ENCODE measurements at places on chromosomes 12 and 14.

- no peak for DNase-seq
Measured at GRCh38 chr14:89129570-89129969, 287.5 kb downstream of the FOXN3 start.

DNA sequence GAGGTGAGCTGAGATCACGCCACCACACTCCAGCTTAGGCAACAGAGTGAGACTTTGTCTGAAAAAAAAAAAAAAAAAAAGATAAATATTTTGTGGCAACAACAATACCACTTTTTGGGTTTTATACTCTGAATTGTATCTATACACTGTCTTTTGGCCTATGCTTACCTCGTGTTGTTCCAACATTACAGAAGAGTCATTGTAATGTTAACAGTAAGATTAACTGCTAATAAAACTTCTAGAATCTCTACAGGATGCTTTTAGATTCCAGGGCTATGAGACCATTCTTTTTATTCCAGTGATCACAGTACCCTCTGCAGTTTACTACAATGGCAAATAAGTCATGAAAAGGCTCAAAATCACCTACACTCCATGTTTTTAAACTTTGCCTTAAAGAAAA is 11.6 kb downstream of the IFT81 start:
- no peak for DNase-seq

DNA sequence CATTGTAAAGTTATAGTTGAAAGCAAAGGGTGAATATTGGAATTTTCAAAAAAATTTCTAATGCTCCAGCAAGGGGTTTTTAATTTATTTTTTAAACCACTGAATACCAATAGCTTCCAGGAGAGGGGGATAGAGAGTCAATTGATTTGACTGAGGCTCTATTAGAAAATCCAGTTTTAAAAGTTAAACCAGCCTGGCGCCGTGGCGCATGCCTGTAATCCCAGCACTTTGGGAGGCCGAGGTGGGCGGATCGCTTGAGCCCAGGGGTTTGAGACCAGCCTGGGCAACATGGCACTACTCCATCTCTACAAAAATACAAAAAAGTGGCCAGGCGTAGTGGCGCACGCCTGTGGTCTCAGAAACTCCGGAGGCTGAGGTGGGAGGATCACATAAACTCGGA is 150.1 kb downstream of the SLC38A4 start:
- no peak for DNase-seq

GRCh38 chr12:3777206-3777809 is 24.4 kb upstream of the CRACR2A start:
- DNase-seq, result peak; percentile 23

GRCh38 chr14:43165651-43166050 is 1341.4 kb downstream of the FSCB start:
- no peak for DNase-seq

DNA sequence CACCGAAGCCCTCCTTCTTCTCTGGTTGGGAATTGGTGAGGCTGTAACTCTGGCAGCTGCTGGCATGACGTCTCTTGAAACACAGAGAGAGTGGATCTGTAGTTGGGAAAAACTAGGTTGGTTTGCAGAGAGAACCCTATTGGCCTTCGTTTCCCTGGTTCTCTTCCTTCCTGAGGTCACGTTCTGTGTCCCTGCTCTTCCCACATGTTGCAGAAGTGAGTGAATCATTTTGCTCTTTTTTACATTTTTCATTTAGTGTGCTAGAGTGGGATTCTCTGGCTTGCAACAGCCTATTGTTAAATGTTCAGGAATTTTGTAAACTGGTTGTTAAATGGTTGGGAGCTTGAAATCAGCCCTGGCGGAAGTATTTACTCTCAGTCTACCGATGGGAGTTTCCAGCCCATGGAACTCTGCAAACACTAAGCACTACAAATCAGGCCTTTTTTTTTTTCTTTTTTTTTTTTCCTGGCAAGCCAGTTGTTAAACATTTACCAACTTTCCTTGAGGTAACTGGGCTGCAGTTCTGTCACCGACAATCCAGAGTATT is 26.8 kb upstream of the CKAP4 start:
- no peak for DNase-seq

GRCh38 chr14:38735005-38735404 is 368.0 kb downstream of the SEC23A start:
- no peak for DNase-seq

GRCh38 chr12:103880299-103881142 is 39.5 kb upstream of the NT5DC3 start:
- peak; percentile 62 for DNase-seq

- DNase-seq, result no peak
Measured at GRCh38 chr12:64667793-64668192, 57.5 kb downstream of the RASSF3 start.

GRCh38 chr12:40819436-40820108 is 127.3 kb downstream of the CNTN1 start:
- no peak for DNase-seq

DNA sequence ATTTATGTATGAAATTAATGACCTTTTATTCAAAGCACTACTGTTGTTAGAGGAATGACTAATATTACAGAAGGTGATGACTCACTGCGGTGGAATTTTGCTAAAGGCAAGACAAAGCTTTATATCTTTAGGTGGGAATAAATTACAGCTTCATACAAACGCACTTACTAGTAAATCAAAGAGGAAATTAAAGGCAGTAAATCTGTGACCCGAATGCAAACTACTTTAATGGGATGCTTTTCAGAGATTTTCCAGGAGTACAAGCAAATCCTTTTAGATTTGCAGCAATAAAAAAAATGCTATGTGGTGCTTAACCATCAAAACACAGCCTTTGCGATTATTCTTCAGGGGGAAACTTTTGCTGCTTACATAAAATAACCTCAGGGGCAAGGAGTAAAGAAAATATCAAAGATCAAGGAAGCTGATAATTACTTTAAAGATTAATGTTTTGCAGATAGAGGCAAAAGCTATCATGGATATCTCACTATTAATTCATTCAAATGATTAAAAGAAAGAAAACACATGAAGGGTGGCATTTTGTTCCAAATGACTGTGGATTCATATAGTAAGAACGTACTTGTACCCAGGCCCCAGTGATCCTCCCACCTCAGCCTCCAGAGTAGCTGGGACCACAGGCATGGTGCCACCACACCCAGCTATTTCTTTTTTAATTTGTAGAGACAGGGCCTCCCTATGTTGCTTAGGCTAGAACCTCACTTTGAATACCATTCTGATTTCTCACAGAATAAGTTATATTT is 98.9 kb downstream of the DENND5B start:
- no peak for DNase-seq

DNA sequence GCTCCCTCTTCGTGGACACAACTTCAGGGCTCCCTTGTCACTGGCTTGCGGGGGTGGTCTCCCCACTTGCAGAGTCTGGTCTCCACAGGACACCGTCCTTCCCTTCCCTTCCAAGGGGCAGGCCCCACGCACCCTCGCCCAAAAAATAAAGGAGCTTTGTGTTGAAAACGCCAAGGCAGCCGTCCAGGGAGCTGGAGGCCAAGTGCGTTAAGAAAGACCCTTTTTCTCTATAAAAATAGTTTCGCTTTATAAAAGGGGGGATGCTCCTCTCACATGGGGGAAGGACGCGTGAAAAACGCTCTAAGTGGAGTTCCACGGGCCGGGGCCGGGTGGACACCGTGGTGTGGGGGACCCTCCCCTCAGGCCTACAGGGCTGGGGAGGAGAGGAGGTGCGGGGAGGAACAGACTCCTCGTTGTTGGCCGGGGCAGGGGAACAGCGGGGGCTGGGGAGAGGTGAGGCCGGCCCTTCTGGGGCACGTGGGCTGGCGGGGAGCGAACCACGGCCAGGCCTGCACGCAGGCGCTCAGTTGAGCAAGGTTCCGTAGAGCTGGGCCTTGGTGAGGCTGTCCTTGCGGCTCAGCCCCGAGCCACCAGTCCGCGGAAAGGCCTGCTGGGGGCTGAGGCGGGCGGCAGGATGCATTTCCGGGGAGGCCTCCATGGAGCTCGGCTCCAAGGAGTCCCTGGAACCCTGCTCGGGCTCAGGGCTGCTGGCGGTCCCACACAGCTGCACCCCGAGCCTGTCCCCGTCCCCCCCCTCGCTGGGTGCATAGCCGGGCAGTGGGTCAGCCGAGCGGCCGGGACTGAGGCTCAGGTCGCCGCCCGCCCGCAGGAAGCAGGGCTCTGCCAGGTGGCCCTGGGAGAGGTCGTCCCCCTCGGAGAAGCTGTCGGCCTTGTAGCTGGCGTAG is 49.5 kb downstream of the BEGAIN start:
- DNase-seq, result peak; percentile 0

- peak; percentile 61 for DNase-seq
Measured at GRCh38 chr12:112419297-112420133, 768 bp downstream of the PTPN11 start.

DNA sequence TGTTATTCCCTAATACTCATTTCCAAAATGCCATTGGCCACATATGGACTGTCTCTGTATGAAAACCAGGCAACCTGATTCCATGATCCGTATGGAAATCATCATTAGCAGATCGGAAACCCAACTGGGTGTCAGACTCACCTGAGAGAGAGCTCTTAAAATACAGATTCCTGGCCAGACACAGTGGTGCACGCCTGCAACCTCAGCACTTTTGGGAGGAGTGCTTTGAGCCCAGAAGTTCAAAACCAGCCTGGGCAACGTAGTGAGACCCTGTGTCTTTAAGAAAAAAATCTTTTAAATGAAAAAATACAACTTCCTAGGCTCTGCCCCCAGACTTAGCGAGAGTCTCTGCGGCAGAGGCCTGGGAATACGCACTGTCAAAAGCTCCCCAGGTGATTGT is 37.4 kb downstream of the PLXNC1 start:
- DNase-seq, result no peak

- no peak for DNase-seq
Measured at GRCh38 chr14:81450100-81450531, 50.0 kb upstream of the STON2 start.

GRCh38 chr14:99671235-99672224 is 12.6 kb upstream of the CYP46A1 start:
- no peak for DNase-seq

DNA sequence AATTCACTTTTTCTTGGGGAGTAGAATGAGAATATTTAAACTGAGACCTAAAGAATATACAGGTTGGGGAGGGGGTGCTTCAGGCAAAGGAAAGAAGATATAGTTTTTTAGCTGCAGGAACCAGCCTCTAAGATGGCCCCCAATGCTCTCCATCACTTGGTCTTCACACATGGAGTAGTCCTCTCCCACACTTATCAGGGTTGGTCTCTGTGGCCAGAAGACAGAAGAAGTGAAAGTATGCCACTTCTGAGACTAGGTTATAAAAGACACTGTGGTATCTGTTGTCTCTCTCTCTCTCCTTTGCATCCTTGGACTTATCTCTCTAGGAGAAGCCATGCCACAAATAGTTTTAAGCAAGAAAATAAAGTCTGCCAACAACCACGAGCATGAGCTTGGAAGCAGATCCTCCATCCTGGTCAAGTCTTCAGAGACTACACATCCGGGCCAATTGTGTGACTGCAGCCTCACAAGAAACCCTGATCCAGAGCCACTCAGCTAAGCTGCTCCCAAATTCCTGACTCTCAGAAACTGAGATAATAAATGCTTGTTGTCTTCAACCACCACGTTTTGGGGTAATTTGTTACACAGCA is 18.0 kb downstream of the PUS7L start:
- no peak for DNase-seq

DNA sequence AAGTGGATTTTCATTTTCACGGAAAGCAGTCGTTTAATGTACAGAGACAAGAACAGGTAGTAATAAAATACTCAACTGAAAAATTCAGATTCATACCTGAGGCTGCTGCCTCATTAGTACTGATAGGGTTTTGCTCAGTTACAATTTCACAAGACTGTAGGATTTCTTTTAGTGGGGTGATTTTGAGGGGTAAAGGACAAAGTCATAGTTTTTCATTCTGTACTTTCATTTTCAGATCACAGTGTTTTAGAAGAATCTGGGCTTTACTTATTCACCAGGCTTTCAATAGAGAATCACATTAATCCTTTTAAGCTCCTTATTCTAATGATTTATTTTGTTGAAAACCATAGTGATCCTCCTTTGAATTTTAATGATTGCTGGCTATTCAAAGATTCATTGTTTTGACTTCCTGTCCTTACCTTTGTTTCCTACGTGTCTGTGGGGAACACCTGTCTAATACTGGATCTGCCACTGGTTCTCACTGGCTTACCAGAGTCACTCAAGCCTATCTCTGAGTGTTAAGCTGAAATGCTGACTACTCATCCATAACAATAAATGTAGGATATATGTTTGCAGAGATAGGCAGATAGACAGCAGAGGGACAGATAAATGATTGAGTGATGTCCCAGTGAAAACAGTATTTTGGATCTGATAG is 243.8 kb upstream of the NPAS3 start:
- DNase-seq, result no peak

DNA sequence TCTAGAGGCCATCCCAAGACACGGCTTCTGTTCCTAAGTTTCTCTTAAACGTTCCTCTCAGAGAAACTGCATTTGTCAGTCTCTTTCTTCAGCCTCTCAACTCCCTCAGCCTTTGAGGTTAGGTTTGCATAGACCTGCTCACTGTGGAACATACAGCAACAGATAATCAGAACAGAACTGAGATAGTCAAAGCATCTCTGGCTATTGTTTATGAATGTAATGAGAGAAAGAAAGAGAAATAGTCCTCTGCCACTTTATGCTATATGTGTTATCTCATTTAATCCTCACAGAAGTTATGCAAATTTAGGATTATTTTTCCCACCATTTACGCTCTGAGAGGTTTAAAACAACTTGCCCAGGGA is 190.6 kb downstream of the PHLDA1 start:
- no peak for DNase-seq

GRCh38 chr14:76250302-76250701 is 98.6 kb downstream of the GPATCH2L start:
- no peak for DNase-seq

DNA sequence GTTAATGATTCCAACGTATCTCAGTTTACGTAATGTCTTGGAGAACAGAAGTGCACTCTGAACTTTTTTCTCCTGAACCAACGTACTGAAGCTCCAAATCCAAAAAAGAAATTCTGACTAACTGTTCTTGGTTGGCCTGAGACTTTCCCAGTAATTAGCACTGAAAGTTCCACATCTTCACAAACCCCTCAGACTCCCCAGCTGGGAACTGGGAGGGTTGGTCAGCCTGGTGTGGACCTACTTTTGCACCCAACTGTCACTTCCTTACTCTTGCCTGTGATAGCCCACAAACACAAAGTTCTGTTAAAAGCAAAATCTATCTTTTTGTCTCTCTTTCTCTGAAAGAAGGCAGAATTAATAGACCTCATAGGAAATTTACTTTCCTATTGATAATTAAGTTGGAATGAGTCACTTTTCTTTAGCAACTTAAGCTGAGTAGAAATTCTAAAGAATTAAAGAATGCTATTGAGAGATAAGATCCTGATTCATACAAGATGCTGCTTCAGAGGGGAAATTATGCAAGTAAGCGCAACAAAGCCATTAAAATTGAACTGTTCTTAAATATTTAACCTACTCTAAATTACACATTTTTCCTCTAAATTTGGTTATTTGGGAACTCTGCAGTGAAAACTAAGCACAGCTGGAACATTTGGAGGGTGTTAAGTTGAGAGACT is 155.0 kb downstream of the EPS8 start:
- no peak for DNase-seq

- DNase-seq, result no peak
Measured at GRCh38 chr12:100758083-100758482, 36.5 kb upstream of the ANO4 start.
